ENCODE measurements at places on chromosomes 4 and X. TPM values are rescaled to one million over a fixed set of nuclear protein-coding genes. Genes with fewer than 3 reads are reported as not detected.
A peak's percentile ranks its signal among the peaks of the same experiment; 100 is the strongest.

Gene SLIT2
- 20.7 TPM for total RNA-seq

Gene ZXDB
- 10.4 TPM for total RNA-seq

Gene RHOXF2
- 0.32 TPM for total RNA-seq

DNA sequence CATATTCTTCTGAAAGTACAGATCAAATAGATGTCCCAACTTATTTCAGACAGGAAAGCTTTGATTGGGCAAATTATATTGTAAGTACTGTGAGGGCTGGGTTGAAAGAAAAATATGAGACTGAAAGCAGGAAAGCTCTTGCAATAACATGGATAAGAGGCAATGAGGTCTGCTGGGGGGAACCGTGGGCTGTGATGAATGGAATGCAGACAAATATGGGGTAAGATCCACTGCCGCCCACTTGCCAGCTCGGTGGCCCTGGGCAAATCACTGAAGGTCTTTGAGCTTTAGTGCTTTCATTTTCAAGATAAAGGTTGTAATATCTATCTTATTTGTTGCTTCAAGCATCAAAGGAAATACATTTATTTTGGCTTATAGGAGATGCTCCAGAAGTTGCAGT is 51.0 kb downstream of the AGA start:
- no peak for DNase-seq

GRCh38 chrX:70030301-70030767 is 19.4 kb downstream of the AWAT2 start:
- peak; percentile 47 for DNase-seq

DNA sequence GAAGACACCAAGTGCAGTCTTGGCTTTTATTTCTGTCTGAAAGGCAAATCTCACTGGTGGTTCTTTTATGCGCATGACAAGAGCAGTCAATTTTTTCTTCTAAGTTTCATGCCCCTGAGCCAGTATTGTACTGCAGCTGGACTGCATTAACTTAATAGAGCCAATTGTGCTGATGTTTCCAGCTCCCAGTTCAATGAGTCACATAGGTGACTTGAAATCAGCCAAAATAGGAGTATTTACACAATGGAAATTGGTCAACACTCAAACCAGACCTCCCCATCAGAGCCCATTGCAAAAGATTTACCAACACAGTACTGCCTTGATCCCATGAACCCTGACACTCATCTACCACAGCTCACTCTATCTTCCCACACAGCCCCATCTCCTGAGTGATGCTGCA is 100.3 kb upstream of the GUCY1A1 start:
- peak; percentile 40 for DNase-seq

- peak; percentile 78 for DNase-seq
Measured at GRCh38 chr4:168588916-168589531, 92.2 kb downstream of the PALLD start.

- peak; percentile 99 for DNase-seq
Measured at GRCh38 chr4:40621592-40622512, 7.8 kb downstream of the RBM47 start.

GRCh38 chr4:123398066-123398852 is 1.7 kb downstream of the SPRY1 start:
- peak; percentile 69 for DNase-seq
